ENCODE measurements at places on chromosomes 11 and 22. TPM values are rescaled to one million over a fixed set of nuclear protein-coding genes. Genes with fewer than 3 reads are reported as not detected.

TRIM48 gene
- total RNA-seq = not detected

HTR3A gene
- not detected for total RNA-seq

TEX54 gene
- total RNA-seq = not detected

STK33 gene
- total RNA-seq = 2.3 TPM

MUC5B gene
- total RNA-seq = not detected

OR9Q1 gene
- total RNA-seq = not detected

DSCAML1 gene
- not detected for total RNA-seq

MPZL3 gene
- 0.36 TPM for total RNA-seq

SLC22A6 gene
- total RNA-seq = not detected

ASPHD2 gene
- 1.3 TPM for total RNA-seq

SESN3 gene
- total RNA-seq = 10.0 TPM

RIBC2 gene
- 0.28 TPM for total RNA-seq

NAALADL1 gene
- total RNA-seq = 3.8 TPM

GRAP2 gene
- not detected for total RNA-seq

NF2 gene
- 181 TPM for total RNA-seq

BTBD18 gene
- not detected for total RNA-seq

CKAP5 gene
- 82.8 TPM for total RNA-seq

C11orf97 gene
- not detected for total RNA-seq

ROM1 gene
- total RNA-seq = 2.2 TPM

ME3 gene
- 9.0 TPM for total RNA-seq

MPPED2 gene
- total RNA-seq = not detected

GGTLC2 gene
- total RNA-seq = not detected

MGAT3 gene
- total RNA-seq = 0.28 TPM

NPAS4 gene
- under 0.01 TPM for total RNA-seq

VSTM5 gene
- 0.36 TPM for total RNA-seq

HEPN1 gene
- not detected for total RNA-seq

SHANK2 gene
- total RNA-seq = 1.6 TPM

RIMBP3B gene
- total RNA-seq = 0.28 TPM

JHY gene
- total RNA-seq = 0.56 TPM

OR6A2 gene
- 0.72 TPM for total RNA-seq

APOA4 gene
- total RNA-seq = not detected

RASL10A gene
- total RNA-seq = not detected

OR5M10 gene
- not detected for total RNA-seq

PGR gene
- total RNA-seq = under 0.01 TPM

SCGB2A2 gene
- total RNA-seq = not detected

OR10A2 gene
- not detected for total RNA-seq

DNAJB7 gene
- total RNA-seq = not detected

TMPRSS4 gene
- not detected for total RNA-seq

APOL3 gene
- total RNA-seq = 1.7 TPM

NOX4 gene
- 10.8 TPM for total RNA-seq

SCARF2 gene
- total RNA-seq = 3.4 TPM

UPB1 gene
- total RNA-seq = under 0.01 TPM

NAALAD2 gene
- not detected for total RNA-seq

LARGE1 gene
- 7.2 TPM for total RNA-seq

MMP26 gene
- not detected for total RNA-seq

SLC36A4 gene
- total RNA-seq = 13.1 TPM

ALG8 gene
- total RNA-seq = 53.0 TPM

CALCA gene
- total RNA-seq = not detected

EPS8L2 gene
- total RNA-seq = 12.2 TPM

MMP10 gene
- not detected for total RNA-seq

TESMIN gene
- total RNA-seq = 0.56 TPM

SULT4A1 gene
- 1.1 TPM for total RNA-seq
